ENCODE measurements at places on chromosomes 2 and 18. TPM values are rescaled to one million over a fixed set of nuclear protein-coding genes. Genes with fewer than 3 reads are reported as not detected.

PLGLB2 gene
- total RNA-seq, result 2.6 TPM

DNAH7 gene
- total RNA-seq, result 10.6 TPM

CTLA4 gene
- total RNA-seq, result 0.29 TPM

CEBPZ gene
- 35.1 TPM for total RNA-seq

LIMS4 gene
- total RNA-seq, result 4.4 TPM

APCDD1 gene
- total RNA-seq, result 133 TPM

CHST9 gene
- 1.6 TPM for total RNA-seq

ZNF385B gene
- 3.6 TPM for total RNA-seq

CRYGD gene
- not detected for total RNA-seq

PLA2R1 gene
- 54.5 TPM for total RNA-seq

MEP1B gene
- not detected for total RNA-seq

HOXD13 gene
- total RNA-seq, result 0.06 TPM

CRYGB gene
- total RNA-seq, result not detected

PSD4 gene
- total RNA-seq, result 18.4 TPM

PCGF1 gene
- total RNA-seq, result 8.9 TPM

Measured in metanephros (tissue), 2 donors.